AG04449 (cell line): ENCODE measurements at places on chromosomes 3 and 15.

DNA sequence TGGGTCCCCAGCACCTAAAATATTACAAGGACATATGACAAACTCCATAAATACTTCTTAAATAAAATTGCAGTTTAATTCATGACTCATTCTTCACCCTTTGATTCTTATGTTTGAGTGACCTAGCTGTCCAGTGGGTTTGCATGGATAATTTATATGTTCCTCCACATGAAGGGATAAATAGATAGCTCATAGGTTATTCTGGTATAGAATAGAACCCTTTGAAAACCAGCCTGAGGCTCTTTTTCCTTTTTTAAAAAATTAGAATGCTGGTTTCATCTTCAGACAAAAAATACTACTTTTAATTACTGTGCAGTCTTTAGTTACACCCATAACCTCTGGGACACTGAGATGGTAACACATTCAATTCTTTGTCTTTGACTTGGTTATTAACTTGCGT lies 97.1 kb upstream of the SAMMSON start:
- no peak for DNase-seq

DNA sequence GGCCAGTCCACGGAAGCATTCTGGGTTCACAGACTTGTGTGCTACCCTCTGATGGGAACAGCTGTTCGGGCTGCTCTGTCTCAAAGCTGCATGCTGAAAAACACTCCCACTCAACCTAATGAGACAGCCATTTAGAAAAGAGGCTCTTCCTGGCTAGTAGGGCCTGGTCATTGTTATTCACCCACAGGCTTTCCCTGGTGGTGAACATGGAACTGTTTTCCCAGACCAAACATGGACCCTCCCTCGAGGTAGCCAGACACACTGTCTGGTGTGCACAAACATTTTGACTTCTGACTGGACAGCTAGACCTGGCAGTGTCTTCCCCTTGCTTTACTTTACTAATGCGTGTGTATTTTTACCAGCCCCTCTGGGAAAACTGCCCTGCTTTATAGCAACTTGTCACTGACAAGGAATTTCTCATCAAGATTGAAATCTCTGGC lies 39.0 kb downstream of the MECOM start:
- no peak for DNase-seq

GRCh38 chr15:81091889-81092558 lies 42.0 kb upstream of the CFAP161 start:
- peak; percentile 86 for DNase-seq

DNA sequence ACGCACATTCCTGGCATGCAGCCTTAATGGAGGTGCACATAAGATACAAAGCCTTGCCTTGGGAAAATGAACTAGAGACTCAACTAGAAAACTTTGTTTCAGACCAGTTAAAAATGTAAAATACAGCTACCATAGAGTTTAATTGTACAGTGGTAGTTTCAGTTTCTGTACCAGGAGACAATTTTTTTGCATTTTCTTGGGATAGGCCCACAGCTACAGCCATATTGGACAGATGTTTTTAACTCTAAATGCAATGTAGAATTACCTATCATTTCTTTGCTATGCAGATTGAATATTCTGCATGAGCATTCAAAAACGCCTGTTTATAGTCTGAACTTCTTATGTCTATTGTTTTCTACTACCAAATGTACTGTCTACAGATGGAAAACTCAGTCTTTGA lies 20.3 kb downstream of the DAZL start:
- no peak for DNase-seq

DNA sequence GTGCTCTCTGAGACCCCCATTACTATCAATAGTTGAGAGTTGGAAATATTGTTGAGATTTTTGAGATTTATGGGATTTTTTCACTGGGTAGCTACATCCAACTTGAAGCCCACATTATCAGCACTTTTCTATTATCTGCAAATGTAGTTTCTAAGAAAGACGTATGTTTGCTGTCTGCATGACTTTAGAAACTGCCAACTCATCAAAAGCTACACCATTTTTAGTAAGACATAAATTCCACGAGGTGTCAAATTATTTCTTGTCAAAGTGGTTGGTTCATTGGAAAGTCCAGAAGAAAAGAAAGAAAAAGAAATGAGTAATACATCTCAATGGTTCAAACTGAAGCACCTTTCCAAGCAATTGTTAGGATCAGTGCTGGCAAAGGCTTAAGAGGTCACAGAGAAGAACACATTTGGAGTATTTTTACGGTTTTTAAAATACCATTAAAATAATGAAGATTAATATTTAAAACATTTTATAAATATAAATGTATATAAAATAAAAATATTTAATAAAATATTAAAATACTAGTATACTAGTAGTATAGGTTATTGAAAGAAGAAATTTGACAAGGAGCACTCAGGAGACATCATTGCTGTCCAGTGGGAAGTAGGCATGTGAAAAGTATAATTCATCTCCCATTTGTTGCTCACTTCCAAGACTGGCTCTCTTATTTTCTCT lies 463.5 kb downstream of the TAFA4 start:
- DNase-seq: no peak

- no peak for DNase-seq
Measured at GRCh38 chr15:80584973-80585525, 110.1 kb upstream of the ABHD17C start.

- DNase-seq: no peak
Measured at GRCh38 chr15:98150536-98150935, 190.0 kb downstream of the ARRDC4 start.

DNA sequence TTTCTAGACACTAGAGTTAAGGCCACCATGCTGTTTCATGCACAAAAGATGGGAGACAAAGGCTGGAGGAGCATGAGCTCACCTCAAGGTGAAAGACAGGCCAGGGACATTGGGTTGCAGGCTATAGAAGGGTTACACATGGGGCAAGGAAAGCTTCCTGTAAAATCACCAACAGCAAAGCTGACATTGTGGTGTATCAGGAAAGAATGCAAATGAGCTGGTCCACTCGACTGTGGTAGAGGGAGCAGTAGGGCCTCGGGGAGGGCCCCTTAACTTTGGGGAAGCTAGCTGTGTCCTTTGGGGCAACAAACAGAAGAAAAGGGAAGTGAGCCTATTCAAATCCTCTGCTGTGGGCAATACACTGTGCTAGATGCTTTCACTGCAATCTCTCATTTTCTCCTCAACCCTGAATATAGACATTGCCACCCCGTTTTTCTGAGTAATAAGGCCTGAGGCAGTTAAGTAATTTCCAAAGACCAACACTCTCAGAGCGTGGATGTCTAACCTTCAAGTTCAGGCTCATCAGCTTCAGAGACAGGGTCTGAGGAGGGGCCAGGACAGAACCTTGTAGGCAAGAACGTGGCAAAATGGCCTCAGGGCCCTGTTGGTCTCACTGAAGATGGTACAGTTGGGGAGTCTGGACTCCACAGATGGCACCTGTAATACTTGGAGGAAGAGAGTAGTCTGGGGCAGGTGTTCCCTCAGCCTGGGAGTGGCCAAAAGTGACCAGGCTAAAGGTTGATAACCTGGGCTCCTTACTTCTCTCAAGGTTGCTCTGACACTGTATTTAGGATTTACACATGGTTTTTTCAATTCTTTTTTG lies 24.1 kb downstream of the CX3CR1 start:
- DNase-seq: no peak

- no peak for DNase-seq
Measured at GRCh38 chr3:3783210-3783609, 16.0 kb upstream of the LRRN1 start.

DNA sequence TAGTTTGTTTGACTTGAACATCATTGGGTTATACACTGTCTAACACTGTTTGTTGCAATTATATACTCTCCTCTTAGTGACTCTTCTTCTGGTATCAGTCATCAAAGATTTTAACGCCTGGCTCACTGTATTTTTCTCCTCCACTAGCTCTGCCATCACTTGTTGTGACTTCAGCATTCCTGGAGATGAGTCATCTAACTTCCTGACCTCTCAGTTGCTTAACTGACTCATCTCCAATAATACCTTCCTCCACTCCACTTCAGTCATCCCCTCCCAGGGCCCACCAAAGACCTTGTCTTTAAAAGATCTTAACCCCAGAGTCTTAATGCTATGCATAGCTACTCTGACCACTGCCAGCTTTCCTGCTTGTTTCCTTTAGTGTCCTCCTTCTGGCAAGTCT lies 28.6 kb upstream of the CLSTN2 start:
- DNase-seq: no peak

GRCh38 chr3:171056528-171056927 lies 30.0 kb upstream of the SLC2A2 start:
- no peak for DNase-seq

GRCh38 chr15:96209285-96209735 lies 121.2 kb upstream of the NR2F2 start:
- no peak for DNase-seq

GRCh38 chr15:25240461-25241021 lies 198.3 kb downstream of the UBE3A start:
- no peak for DNase-seq

- no peak for DNase-seq
Measured at GRCh38 chr15:98324341-98324970, 323.9 kb upstream of the IGF1R start.

GRCh38 chr3:192395506-192395905 lies 331.8 kb downstream of the FGF12 start:
- DNase-seq: no peak

GRCh38 chr3:15638193-15638890 lies 36.8 kb downstream of the BTD start:
- no peak for DNase-seq

DNA sequence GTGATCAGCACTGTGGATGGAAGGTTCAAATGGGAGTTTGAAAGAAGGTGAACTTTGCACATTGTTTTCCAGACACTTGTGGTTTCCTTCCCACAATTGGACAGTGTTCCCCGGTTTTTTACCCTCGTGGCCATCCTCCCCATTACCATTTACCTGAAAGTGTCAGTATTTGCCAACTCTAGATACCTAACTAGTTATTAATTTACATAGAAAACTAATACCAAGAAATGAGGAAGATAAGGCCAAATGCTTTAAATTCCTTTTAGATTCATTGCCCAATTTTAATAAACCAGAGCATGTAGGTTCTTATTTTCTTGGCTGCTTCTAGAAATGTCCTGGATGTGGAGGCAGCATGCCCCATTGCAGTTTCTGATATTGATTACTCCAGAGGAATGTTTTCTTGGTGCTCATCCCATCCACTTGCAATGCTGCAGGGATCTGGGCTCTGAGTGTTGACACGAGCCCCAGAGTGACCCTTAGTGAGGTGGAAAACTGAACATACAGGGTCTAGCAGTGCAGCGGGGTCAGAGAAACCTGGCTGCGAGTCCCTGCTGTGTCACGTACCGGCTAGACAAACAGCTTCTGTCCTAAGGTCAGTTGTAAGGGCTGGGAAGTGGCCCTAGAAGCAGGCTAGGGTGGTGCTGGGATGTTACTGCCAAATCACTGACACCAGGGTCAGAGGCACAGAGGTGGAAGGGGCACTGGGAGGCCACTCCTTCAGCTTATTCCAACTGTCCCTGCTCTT lies 23.5 kb downstream of the LSM3 start:
- DNase-seq: no peak

DNA sequence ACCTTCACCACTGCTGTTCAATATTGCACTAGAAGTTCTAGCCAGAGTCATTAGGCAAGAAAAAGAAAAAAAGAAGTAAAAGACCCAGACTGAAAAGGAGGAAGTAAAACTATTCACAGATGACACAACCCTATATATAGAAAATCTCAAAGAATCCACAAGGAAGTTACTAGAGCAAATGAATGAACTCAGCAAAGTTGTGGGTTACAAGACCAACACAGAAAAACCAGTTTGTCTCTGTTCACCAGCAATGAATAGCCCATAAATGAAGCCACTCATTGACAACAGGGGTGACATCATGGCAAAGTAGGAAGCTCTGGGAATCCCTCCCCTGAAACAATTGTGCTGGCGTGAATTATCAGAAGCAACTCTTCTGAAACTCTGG lies 4.6 kb downstream of the CFAP100 start:
- no peak for DNase-seq

DNA sequence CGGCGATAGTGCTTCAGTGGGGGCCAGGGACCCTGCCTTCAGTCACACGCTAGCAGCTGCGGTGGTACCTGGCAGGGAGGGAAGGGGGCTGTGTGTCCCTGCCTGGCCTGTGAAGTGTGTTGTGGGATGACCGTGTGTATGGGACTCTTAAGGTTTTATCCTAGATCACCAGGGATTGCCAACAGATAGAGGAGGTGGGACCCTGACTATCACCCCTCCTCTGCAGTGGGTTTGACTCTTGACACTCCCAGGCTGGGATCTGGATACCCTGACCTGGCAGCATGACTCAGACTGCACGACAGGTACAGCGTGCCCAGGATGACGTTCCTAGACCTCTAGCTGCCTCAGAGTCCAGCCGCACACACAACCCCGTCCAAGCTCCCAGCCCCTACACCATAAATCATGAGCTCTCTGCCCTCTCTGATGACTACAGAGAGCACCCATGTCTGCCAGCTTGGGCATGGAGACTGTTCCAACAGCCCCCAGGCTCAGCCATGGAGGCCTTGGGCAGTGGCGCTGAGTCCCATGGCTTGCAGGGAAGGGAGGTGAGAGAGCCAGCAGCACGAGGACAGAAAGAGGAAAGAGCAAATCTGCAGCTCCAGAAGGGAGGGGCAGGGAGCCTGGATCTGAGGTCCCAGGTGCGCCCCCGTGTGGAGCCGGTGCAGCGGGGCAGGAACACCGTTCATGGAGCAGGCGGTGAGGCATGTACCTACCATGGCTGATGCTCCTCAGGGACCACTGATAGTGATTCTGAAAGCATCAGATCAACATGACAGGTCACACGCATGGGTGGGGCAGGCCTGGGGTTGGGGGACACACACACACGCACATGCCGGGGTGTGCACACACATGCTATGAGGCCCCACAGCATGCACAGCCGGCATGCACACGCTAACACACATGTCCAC lies 71.0 kb downstream of the ADAMTS7 start:
- no peak for DNase-seq

GRCh38 chr3:106587551-106587950 lies 718.7 kb upstream of the CBLB start:
- DNase-seq: no peak

DNA sequence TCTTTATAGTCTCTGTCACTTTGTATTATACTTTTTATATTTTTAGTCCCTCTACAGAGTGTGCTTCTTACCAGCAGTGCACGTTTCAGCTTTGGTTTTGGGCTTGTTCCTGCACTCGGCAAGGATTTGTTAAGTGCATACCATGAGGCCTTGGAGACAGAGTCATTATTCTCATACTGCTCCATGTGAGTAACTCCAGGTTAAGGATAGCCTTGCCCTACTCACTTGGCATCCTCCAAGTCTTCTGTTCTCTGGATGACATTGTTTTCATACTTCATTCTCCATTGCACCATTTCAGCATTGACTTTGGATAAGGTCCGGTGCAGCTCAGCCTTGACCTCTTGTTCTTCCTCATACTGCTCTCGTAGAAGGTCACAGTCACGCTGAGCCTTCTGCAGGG lies 96.4 kb downstream of the MYH15 start:
- DNase-seq: no peak

DNA sequence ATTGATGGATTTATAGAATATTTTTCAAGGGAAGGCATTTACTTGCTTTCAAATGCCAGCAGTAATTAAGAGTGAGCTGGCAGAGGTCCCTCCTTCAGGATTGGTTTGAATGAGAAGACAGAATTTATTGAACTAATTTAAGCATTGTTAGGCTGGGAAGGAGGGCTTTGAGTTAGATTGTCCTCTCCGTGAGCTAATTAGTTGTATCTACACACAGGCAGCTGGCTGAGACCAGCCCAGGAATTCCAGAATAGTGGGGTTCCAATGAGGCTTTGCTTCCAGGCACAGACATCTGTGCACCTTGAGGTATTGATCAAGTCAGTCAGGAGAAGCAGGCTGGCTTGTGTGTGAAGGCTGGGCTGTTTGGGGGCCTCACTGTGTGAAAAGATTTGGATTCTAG lies 124.0 kb upstream of the WNT5A start:
- DNase-seq: no peak
